Glomerular endothelial cell (primary cell): ENCODE measurements at places on chromosomes 1 and 21.

DNA sequence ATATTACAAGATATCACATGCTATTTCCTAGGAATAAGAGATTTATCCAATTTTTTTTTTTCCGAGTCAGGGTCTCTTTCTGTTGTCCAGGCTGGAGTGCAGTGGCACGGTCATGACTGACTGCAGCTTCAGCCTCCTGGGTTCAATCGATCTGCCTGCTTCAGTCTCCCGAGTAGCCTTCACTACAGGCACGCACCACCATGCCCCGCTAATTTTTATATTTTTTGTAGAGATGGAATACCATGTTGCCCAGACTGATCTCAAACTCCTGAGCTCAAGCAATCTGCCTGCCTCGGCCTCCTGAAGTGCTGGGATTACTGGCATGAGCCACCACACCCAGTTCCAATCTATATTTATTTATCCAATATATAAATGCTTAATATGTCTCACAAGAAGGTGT, 18.0 kb upstream of the WDTC1 start:
- no peak for DNase-seq

DNA sequence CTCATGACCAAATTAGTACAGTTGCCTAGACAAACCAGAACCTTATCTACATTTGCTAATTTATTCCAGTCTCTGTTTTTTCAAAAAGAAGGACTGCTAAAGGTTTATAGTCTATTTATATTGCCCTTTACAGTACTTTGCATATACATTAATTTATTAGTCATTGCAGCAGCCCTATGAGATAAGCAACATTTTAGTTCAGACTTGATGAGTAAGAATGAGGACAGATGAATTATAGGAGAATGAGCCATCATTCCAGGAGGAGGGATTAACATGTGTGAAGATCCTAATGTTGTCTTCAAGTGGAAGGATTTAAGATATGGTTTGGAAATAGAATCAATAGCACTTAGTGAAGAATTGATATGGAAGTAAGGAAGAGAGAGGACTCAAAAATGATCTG, 152.4 kb downstream of the KCTD3 start:
- no peak for DNase-seq

DNA sequence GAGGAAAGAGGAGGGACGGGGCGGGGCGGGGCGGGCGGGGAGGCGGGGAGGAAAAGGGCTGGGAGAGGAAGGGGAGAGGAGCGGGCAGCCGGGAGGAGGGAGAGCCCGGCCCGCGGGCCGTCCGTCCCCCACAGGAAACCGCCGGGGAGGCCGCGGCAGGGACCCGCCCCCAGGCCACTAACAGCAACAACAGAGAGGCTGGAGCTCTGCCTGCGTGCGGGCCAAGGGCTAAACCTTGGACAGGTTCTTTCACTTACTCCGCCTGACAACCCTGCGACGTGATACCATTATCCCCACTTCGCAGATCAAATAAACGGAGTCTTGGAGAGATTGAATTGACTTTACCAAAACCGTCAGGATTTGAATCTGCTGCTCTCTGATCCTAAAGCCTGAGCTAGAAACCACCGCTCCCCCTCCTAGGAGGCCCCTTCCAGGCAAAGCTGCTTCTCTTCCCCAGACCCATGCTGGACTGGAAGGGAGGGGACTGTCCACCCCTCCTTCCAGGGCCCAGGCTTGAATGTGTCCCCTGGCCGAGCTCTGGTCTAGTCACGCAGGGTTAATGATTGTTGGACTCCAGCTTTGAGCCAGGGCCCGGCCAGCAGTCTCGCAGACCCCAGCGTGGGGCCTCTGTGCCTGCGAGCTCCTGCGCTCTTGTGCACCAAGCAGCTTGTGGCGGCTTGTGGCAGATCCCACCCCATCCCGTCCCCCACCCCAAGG, at the start of gene EVA1B:
Gene EVA1B, minus strand, starts transcription at position 10 of the 717 bp plus-strand sequence. CDS start 608 bp downstream, outside the sequence.
- no peak for DNase-seq

DNA sequence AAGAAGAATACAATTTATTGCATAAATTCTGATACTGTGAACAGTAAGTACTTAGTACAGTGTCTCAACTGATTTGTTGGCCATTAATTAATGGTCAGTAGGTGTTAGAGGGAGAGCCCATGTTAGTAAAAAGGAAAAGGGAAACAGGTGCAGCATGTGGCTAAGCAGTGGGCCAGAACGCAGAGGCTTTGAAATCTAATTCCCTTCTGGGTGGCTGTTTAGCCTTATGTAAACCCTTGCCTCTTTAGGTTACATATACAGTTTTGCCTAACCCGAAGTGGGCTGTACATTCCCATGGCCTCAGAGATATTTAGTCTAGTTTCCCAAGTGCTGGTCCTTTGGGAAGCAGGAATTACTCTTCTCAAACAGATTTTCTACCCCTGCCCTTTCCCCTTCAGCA, 43.5 kb upstream of the BCL9 start:
- no peak for DNase-seq

GRCh38 chr1:196056966-196057365, 551.3 kb downstream of the KCNT2 start:
- DNase-seq, result no peak

GRCh38 chr1:89548122-89548857, 23.7 kb downstream of the LRRC8B start:
- no peak for DNase-seq

DNA sequence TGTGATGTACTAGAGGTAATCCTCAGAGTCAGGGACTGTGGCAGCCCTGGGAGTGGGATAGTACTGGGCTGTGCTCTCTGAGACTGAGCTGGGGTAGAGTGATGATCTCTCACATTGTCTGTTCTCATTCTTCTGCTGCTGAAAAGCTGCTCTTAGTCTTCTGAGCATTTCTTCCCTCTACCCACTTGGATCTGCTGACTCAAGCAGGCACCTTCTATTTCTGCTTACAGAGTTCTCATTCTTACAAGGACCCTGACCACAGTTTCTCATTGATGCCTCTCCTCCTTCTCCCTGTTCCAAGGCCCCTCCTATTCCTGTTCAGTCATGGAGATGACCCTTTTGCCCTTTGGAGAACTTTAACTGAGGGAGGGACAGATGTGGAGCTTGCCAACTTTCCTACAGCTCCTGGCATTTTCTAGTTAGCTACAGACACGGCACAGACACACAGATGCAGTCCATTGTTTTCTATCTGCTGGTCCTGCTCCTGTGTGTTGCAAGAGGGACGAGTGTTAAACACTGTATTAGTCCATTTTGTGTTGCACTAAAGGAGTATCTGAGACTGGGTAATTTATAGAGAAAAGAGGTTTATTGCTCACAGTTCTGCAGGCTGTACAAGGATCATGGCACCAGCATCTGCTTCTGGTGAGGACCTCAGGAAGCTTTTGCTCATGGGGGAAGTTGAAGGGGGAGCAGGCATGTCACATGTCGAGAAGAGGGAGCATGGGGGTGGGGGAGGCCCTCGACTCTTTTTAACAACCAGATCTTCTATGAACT, 12.3 kb downstream of the MAPKAPK2 start:
- DNase-seq, result no peak

DNA sequence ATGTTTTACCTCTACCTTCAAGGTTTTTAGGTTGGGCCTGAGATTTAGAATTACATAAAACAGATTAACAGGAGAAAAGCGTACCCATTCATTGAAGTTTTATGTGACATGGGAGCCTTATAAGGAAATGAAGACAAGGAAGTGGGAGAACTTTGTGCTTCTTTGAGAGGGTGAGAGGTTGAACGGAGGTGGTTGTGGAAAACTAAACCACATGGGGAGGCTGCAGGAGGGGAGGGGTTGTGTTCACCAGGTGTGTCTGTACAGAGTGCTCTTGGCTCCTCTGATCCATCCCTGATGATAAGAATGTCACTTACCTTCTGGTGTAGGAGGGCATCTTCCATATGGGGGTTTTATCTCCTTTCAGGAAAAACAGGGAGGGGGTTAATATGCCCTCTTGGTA, 2.7 kb downstream of the SLX9 start:
- DNase-seq, result no peak

GRCh38 chr1:21631944-21632887, 36.9 kb downstream of the RAP1GAP start:
- DNase-seq, result no peak

- no peak for DNase-seq
These were observed 226.6 kb downstream of the PTGER3 start for GRCh38 chr1:70820995-70821394.

GRCh38 chr1:225458222-225458631, 30.4 kb upstream of the LBR start:
- no peak for DNase-seq

GRCh38 chr1:153587314-153587713, 21.7 kb upstream of the S100A2 start:
- DNase-seq, result no peak

DNA sequence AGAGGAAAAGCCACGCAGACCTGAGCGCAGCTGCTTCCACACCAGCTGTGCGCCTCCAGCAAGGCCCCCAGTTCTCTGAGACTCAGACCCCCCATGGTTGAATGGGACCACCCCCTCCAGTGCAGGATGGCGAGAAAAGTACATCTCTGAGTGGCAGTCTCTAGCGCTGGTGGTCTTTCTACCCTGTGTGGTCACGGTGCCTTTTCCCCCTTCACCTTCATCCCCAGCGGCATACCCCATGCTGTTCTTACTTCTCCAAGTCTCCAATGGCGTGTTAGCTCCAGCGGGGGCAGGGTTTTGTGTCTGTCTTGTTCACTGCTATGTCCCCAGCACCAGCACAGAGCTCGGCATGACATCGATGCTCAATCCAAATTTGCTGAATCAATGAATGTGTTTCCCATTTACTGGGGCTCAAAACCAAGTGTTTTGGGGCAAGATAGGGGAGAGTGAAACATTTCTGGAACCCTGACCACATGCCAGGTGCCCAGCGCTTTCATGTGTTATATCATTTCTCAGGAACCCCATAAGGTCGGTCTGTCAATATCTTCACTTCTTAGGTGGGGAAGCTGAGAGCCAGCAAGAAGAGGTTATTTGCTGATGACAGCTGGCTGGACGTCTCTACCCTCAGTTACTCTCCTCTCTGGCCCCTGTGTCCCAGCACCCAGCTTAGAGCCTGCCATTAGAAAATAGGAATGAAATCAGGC, 959 bp upstream of the SDC3 start:
- no peak for DNase-seq

DNA sequence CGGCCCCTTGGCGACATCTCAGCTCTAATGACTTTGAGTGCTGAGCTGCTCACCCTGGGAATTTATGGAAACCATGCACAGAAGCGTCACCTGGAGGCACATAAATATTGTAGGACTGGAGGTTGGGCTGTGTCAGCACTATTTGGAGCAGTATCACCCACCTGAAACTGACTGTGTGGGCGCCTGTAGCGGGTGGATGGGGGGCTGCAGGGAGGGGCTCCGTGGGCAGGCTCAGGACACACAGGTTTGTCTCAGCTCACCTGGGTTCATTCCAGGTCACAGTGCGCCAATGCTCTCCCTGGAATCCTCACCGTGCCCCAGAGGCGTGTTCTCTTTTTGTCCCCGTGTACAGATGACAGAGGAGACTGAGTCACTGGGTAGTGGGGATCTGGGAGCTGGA, 74.8 kb upstream of the ACTL8 start:
- no peak for DNase-seq

GRCh38 chr1:209335178-209335577, 248.3 kb upstream of the CAMK1G start:
- DNase-seq, result no peak

DNA sequence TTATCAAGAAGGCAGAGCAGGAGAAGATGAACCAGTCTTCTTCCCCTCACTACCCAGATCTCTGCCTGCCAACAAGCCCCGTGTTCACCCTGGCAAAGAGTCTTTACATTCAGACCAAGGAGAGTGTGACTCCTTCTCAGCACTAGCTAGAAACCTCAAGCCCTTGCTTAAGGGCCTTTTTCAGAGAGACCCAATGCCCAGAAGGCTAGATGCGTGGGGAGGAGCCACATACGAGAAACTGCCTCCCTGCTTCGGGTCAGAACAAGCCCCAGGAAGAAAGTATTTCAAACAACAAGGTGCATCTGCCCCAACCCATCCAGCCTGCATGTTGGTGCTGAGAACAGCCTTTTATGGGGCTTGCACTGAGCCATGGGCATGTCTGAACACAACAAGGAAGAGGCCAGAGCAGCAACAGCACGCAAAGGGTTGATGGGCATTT, 152.7 kb upstream of the CAMK1G start:
- no peak for DNase-seq

GRCh38 chr1:39926820-39927219, 25.1 kb upstream of the MYCL start:
- DNase-seq, result no peak
